ENCODE measurements at places on chromosomes 2 and 18. TPM values are rescaled to one million over a fixed set of nuclear protein-coding genes. Genes with fewer than 3 reads are reported as not detected.

The ZAP70 gene
- total RNA-seq: 0.33 TPM

The IL36B gene
- not detected for total RNA-seq

The PRR30 gene
- not detected for total RNA-seq

The DYNAP gene
- not detected for total RNA-seq

The NRP2 gene
- total RNA-seq: 108 TPM

The ICA1L gene
- total RNA-seq: 0.74 TPM

The SAG gene
- total RNA-seq: not detected

The ZNF804A gene
- total RNA-seq: 1.5 TPM

The FAM110C gene
- 0.57 TPM for total RNA-seq

The RUFY4 gene
- total RNA-seq: not detected

The OSBPL6 gene
- total RNA-seq: 3.8 TPM

The DLX2 gene
- total RNA-seq: 2.2 TPM

The CFC1 gene
- not detected for total RNA-seq

The PSMA8 gene
- not detected for total RNA-seq

The DNER gene
- 14.3 TPM for total RNA-seq

The EML6 gene
- 2.1 TPM for total RNA-seq

The GBX2 gene
- total RNA-seq: 8.0 TPM

The EFEMP1 gene
- 292 TPM for total RNA-seq

The CFAP65 gene
- total RNA-seq: 0.11 TPM

DNA sequence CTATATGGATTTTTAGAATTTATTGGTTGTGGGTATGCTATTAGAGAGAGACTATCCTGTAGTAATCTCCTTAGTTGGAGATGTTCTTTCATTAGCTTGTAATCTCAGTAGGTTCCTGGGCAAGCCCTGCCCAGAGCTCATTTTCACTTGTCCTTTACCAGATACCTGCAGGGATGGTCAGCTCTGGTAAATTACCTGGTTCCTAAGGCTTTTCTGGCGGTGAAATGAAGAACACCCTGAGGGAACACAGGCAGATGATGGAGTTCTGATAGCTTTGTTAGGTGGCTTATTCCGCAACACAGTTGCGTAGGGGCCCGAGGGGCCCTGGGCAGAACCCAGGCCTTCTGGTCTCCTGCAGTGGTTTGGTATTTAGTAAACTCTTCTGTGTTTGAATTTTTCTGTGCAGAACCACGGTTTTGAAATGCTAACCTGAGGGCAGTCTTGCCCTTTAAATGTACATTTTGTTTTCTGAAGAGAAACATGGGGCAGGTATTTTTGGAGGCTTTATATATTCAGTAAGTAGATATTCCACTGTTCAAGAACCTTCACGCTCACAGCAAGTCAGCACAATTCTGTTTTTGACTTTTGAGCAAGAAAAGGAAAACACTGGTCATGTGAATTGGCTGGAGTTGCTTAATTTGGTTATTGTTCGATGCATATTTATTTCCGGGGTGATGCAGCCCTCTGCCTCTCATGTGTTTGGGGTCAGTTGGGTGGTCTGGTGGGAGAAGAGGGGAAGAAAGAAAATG is 22.4 kb downstream of the ZNF532 start:
- DNase-seq: no peak

- DNase-seq: peak; percentile 46
Measured at GRCh38 chr18:50507120-50507590, 52.7 kb upstream of the MAPK4 start.

DNA sequence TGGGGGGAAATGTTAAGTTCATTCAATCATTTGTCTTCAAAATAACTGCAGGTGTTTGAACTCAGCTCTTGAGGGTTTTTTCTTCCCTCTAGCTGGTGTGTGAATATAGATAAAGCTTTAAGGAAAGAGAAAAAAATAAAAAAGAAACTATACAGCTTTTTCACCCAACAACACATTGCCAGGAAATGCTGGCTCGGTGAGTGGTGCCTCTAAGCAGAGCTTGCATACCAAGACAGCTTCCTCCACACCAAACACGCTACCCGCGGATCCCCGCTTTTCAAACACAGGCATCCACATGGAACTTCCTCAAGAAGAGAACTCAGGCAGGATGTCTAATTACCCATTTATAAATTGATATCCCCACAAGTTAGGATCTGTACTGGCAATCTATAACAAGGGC is 69.8 kb upstream of the TANK start:
- no peak for DNase-seq

GRCh38 chr18:45621061-45621511 is 5.8 kb downstream of the SLC14A2 start:
- peak; percentile 32 for DNase-seq

GRCh38 chr18:71370095-71370494 is 1081.2 kb downstream of the SOCS6 start:
- DNase-seq: no peak

GRCh38 chr2:135740206-135740605 is 1.4 kb upstream of the UBXN4 start:
- DNase-seq: no peak

DNA sequence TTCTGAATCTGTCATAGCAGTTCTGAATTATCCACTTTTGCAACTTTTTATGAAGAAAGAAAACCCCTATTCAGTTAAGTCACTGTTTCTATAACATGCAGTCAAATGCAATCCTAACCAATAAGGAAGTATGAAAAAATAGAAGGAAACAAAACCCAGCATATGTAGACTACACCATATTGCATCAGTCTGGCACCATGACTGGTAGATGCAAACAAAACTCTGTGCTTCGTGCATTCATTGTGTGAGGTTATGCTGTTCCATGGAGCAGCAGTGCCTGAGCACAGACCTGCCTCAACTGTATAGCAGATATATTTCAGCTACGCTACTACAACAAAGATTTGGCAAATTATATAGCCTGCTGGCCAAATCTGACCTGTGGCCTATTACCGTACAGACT is 325.5 kb downstream of the LRP1B start:
- DNase-seq: no peak

- DNase-seq: no peak
Measured at GRCh38 chr2:159188449-159188848, 98.1 kb downstream of the WDSUB1 start.

DNA sequence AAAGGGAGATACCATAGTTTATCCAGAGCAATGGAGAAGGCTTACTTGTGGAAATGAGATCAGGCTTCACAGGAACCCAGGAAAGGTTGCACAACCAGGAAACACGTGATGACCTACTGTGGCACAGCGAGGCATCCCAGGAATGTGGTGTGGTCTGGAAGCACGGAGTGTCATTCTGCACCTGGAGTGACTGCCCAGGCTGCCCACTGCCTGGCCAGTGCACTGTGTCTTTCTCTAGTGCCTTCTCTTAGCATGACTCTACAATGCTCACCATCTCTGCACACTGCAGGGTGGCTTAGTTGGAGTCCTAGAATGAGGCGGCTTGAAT is 48.9 kb downstream of the CHST9 start:
- peak; percentile 81 for DNase-seq

- peak; percentile 88 for DNase-seq
Measured at GRCh38 chr2:172698041-172698863, 37.4 kb upstream of the RAPGEF4 start.

DNA sequence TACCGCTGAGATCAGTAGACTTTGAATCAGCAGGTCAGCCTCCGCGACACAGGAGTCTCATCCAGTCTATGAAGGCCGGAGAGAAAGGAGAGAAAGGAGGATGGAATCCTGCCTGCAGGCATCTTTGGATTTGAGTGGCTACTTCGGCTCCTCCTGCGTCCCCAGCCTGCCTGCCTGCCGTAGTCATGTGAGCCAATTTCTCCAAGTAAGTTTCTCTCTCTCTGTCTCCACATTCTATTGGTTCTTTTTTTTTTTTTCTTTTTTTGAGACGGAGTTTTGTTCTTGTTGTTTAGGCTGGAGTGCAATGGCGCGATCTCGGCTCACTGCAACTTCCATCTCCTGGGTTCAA is 16.7 kb downstream of the PDCD1 start:
- DNase-seq: no peak

DNA sequence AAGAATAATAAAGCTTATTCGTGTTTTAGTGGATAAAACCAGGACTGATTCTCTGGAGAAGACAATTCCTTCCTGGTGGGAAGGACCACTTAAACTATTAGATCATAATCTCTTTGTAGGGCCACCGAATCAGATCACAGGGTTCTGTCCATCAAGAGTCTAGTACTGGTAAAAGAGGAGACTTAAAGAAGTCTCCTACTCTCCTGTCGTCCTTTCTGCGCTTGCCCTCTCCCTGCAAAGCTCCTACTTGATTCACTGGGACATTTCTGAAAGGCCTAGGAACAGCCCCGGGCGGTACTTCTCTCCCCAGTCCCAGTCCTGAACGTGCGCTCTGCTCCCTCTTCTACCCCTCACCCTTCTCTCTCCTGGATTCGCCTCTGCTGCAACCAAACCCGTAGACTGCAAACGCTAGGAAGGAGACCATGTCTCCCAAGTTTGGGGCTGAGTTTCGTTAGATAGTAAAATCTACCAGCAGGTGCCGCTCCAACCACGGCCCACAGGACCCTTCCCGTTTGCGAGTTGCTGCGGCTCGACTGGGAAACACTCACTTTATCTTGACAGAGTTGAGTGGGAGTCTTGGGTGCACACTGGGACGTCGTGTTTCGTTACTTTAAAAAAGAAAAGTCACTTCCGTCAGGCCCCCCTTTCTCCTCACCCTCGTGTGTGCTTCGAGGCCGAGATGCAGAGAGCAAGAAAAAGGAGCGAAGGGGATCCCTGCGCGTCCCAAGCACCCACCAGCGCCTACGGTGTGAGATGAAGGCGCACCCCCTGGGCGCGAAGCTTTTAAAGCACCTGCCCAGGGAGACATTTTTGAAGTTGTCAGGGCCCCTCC is 923 bp downstream of the FIGLA start:
- DNase-seq: peak; percentile 74

DNA sequence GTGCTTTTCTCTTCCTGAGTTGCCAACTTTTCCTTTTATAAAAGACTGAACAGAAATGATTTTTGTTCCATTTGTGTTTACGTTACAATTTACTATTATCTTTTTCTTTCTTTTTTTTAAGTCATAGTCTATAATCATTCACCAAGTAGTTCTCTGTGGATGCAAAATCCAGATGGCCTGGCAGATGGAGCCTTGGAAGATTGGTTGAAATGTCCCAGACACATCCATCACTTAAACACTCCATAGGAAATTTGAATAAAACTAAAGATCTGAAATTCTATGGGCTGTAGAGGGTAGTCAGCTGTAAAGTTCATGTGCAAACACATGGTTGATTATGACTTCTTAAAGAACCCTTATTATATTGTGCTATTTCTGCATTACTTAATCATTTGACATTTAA is 164.8 kb upstream of the DOCK10 start:
- DNase-seq: no peak

GRCh38 chr18:13541621-13542519 is 184.5 kb downstream of the FAM210A start:
- no peak for DNase-seq

GRCh38 chr2:95261602-95262001 is 12.6 kb upstream of the PROM2 start:
- DNase-seq: no peak

DNA sequence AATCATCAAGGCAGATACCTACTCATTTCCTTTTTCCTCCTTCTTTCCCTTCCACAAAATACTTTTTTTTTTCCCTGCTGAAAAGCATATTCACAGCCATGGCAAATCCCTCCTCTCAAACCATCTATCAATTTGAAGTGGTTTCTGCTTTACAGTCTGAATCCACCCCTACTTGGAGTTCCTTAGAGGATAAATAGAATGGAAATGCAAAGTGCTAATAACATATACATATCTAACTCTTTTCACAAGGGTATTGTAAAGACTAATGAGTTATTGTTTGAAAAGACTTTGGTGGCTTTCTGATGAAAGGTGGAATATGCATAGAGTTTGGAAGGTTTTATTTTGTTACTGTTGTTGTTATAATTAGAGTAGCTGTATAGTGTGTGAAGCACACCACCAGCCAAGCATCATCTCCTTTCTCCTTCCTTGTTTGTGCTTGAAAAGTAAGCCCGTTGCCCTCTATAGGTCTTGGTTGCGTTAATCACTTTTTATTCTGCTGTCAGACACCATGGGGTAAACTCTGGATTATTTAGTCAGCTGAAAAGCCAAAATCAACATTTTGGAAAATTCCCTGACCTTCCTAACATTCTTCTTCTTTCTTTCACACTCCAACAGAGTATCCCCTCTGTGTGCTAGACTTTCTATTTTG is 2126.9 kb upstream of the CELF4 start:
- DNase-seq: no peak

DNA sequence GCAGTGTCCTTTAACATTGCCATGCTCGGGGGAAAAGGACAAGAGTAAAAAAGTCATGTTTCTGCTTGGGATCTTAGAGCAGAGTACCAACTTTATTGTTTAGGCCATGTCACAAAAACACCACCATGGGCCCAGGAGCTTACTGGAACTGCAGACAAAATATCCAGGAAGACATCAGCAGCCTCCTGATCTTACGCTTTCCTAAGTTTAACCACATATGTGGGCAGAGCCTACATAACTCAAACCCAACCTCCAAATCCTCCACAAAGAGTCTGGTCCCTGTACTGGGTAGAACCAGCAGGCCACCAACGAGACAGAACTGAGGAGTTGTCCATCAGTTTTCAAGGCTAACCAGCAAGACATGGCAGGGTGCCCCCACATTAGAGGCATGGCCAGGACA is 10.3 kb downstream of the GALNT14 start:
- no peak for DNase-seq

- no peak for DNase-seq
Measured at GRCh38 chr2:197240421-197241041, 70.0 kb downstream of the ANKRD44 start.

GRCh38 chr2:60556175-60556574 is 2.7 kb upstream of the BCL11A start:
- DNase-seq: no peak

- peak; percentile 77 for DNase-seq
Measured at GRCh38 chr2:23757686-23758433, 169.1 kb downstream of the ATAD2B start.

DNA sequence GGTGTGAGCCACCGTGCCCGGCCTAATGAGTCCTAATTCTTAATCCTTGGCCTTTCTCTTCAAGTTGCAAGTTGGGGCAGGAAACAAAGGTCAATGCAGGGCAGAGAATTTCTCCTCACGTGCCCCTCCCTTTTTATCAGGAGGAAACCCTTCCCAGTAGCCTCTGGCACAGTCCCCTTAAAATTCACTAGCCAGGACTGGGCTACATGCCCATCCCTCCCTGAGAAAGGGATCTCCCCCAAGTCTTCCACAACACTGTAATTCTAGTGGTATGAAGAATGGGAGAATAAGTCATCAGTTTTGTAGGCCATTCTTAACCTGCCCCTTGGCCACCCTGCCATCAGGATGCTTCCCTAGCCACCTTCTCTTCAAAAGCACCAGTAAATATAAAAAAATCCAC is 42.2 kb downstream of the ARID5A start:
- DNase-seq: no peak

Data from Daoy (cell line).